NCI-H1105 (cell line): ENCODE measurements at places on chromosomes 2 and 18.

DNA sequence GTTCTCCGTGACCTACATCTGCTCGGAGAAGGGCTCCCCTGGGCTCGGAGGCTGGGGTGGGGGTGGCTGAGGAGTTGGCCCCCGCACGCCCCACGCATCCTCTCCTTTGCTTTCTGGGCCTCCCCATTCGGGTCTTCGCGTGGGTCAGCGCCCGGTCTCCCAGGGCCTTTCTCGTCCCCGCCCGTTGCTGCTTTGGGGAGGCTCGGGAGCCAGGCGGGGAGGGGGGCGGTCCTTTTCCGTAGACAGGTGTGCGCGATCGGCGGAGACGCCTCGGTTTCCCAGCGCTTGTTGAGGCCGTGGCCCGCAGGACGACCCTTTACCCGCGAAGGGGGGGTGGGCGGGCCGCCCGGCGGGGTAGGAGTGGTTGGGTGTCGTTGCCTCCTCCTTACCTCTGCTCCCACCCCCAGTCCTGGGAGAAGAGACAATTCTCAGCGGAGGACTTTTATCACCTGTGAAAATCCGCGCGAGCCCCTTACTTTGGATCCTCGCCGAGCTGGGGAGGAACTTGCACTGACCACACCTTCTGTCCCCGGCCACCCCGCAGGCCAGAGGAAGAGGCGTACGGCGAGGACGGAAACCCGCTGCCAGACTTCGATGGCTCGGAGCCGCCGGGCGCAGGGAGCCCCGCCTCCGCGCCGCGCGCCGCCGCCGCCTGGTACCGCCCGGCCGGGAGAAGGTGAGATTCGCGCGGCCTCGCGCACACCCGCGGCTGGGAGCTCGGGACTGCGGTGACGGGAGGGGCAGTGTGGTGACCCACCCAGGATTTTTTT is 2.6 kb downstream of the ADCYAP1 start:
- no peak for DNase-seq

GRCh38 chr2:9313443-9313842 is 106.8 kb downstream of the ASAP2 start:
- DNase-seq: no peak

DNA sequence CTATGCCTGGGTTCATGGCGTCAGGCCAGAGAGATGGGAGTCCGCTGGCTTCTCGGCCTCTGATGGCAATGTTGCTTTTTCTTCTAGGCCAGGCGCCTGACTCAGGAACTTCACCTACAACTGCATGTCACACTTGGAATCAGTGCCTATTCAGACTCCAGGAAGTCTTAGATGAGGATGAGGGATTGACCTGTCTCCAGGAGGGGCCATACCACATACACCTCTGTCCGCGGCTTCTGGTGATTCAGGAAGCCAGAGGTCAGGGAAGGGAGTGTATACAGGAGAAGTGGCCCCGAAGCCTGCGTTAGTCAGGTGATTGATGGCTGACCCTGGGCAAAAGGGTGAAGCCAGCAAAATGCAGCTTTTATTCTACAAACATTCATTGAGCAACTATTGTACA is 109.1 kb upstream of the RMDN2 start:
- DNase-seq: no peak

DNA sequence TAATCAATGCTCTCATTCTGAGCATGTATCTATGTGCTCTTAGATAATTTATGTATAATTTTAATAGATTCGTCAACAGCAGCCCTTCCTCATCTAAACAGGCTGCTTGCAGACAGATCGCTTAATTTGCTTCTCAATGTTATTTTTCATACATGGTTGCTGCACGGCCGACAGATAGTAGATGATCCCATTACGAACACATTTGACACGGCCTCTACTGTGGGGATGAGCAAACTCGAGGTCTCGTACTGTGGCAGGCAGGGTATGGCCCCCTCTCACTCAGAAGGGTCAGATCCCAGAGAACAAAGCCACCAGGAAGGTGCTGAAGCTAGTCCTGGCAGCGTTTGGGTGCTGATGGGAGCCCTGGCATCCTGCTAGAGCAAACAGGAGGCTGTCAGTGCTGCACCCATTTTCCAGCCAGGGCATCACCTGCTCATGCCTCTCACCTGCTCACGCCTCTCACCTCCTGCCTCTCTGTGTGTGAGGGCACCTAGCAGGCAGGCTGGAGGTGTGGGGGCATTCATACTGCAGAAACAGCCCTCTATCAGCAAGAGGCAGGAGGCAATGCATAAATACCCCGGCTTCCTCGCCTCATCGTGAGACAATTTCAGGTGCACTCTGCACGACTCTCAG is 80.0 kb downstream of the KLHL29 start:
- DNase-seq: no peak

- DNase-seq: peak; percentile 89
Observed at GRCh38 chr18:26511339-26512071, 36.8 kb downstream of the KCTD1 start.

DNA sequence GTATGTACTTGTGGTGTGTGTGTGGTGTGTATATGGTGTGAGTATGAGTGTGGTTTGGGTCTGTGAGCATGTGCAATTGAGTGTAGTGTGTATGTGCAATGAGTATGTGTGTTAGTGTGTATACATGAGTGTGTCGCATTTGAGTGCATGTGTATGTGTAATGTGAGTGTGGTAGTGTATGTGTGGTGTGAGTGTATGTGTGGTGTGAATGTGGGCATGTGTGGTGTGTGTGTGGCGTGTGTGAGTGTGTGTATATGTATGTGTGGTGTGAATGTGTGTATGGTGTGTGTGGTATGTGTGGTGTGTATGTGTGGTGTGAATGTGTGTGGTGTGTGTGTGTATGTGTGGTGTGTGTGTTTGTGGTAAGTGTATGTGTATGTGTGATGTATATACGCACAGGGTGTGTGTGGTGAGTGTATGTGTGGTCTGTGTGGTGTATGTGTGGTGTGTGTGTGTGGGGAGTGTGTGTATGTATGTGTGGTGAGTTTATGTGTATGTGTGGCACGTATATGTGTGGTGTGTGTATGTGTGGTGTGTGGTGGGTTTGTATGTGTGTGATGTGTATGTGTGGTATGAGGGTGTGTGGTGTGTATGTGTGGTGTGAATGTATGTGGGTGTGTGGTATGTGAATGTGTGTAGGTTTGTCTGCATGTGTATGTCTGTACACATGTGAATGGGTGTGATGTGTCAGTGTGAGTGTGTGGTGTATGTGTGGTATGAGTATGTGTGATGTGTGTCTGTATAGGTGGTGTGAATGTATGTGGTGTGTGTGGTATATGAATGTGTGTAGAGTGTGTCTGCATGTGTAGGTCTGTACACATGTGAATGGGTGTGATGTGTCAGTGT is 123.4 kb downstream of the DOCK10 start:
- DNase-seq: no peak
